Nucleus accumbens (tissue), 56 donors: ENCODE measurements at places on chromosomes 7 and 10.

- DNase-seq, result no peak
Measured at GRCh38 chr7:90459888-90460287, 9.6 kb upstream of the PTTG1IP2 start.

DNA sequence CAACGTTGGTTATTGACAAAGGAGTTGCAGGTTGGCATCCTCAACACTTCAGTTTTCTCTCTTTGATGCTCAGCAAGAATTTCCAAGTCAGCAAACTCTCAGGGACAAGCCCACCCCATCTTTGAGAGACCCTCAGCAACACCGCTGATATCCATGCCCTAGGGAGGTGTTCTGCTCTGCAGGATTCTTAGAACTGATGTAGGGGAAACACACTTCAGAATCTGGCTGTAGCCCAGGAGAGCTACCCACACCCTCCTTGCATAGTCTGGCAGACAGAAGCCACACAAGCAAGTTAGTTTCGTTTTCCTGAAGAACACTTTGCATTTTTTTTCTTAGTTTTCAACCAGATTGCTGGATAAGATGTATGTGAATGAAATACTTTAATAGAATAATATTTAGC, 822 bp downstream of the SAMD9L start:
- no peak for DNase-seq

GRCh38 chr7:98357751-98358161, 43.1 kb downstream of the BAIAP2L1 start:
- DNase-seq, result no peak

DNA sequence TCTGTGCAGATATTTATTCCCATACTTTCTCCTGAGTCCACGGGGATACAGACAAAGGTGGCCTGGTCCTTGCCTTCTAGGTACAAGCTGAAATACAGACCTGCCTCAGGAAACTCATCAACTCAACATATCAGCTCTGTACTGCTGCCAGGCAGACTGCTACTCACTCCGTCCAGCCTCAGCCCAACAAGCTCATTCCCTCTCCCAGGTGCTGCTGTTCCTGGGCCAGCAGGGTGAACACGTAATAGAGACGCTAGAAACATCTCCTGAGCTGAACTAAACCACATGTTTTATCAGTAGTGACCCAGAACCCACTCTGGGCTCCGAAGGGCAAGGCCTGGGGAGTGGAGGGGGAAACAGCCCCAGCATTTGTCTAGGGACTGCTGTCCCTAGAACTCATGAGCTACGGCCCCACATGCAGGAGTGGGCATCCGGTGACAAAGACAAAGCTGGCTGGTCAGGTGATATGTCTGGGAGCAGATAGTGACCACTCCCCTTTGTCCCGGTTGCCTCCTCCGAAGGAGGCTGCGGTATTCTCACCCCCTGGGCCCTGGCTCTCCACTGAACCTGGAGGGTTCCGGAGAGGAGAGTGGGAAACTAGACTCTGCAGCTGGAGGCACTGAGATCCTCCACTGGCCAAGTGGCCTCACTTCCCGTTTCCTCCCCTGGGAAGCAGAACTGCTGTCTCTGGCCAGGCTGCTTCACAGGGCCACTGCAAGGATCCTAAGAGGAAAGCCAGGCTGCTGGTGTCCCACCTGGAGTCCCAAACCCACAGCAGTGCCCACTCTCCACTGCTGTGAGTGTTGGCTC, 116.1 kb downstream of the FAM53B start:
- DNase-seq, result no peak

- no peak for DNase-seq
Measured at GRCh38 chr10:75971402-75972211, 540.2 kb downstream of the LRMDA start.

DNA sequence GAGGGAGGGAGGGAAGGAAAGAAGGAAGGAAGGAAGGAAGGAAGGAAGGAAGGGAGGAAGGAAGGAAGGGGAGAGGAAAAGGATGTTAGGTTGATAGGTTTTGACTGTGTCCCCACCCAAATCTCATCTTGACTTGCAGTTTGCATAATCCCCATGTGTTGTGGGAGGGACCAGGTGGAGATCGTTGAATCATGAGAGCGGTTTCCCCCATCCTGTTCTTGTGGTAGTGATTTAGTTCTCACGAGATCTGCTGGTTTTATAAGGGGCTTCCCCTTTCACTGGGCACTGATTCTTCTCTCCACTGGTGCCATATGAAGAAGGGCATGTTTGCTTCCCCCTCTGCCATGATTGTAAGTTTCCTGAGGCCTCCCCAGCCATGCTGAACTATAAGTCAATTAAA, 15.1 kb upstream of the NUDCD3 start:
- no peak for DNase-seq

- no peak for DNase-seq
Measured at GRCh38 chr10:121091961-121092719, 241.0 kb downstream of the WDR11 start.

GRCh38 chr7:71237945-71238344, 106.0 kb downstream of the GALNT17 start:
- DNase-seq, result no peak

GRCh38 chr10:74231375-74231774, 80.4 kb downstream of the ADK start:
- DNase-seq, result no peak

- DNase-seq, result no peak
Measured at GRCh38 chr7:26185844-26186180, 14.7 kb downstream of the HNRNPA2B1 start.
